Activated T-helper 2 cell treated with anti-CD3 and anti-CD28 coated beads, Interferon-gamma antibody, Interleukin-2, Interleukin-4, amounts not matched to agents 10 μg/mL and 5 μg/mL and 100 μg/mL, durations not matched to agents 14 hours and 24 hours and 36 hours (primary cell): ENCODE measurements at places on chromosomes 2 and 18.
A peak's percentile ranks its signal among the peaks of the same experiment; 100 is the strongest.

GRCh38 chr2:221467610-221468009 is 104.5 kb downstream of the EPHA4 start:
- no peak overlapping the region for H3K27ac ChIP-seq
- H3K4me1 ChIP-seq: peaks cover 26% of the 10 kb centered on the region
- H3K36me3 ChIP-seq: no peaks in the 10 kb centered on the region
- H3K27me3 ChIP-seq: peaks cover 16% of the 10 kb centered on the region

GRCh38 chr2:120511947-120512710 is 166.2 kb downstream of the INHBB start:
- H3K27ac ChIP-seq: no peak overlapping the region
- H3K4me1 ChIP-seq: no peaks in the 10 kb centered on the region
- no peaks in the 10 kb centered on the region for H3K36me3 ChIP-seq
- peaks cover 2% of the 10 kb centered on the region for H3K27me3 ChIP-seq

GRCh38 chr2:232779934-232780333 is 3.6 kb upstream of the KCNJ13 start:
- no peak overlapping the region for H3K27ac ChIP-seq
- no peak for DNase-seq
- H3K4me3 ChIP-seq: no peak overlapping the region
- peaks cover 41% of the 10 kb centered on the region for H3K36me3 ChIP-seq

GRCh38 chr18:36066686-36067054 is 689 bp downstream of the RPRD1A start:
- H3K36me3 ChIP-seq: peaks cover 15% of the 10 kb centered on the region
- peaks cover 22% of the 10 kb centered on the region for H3K4me1 ChIP-seq
- DNase-seq: no peak
- H3K4me3 ChIP-seq: peak overlapping the region; percentile 89
